Stimulated activated CD8-positive, alpha-beta memory T cell treated with anti-CD3 and anti-CD28 coated beads, Interleukin-2, amount 100 ng/mL, for 1 hour (primary cell): ENCODE measurements at places on chromosomes 1 and 21.

GRCh38 chr1:40315795-40316594, 1.1 kb downstream of the COL9A2 start:
- DNase-seq, result no peak

GRCh38 chr1:8835941-8836643, 18.7 kb upstream of the RERE start:
- no peak for DNase-seq

GRCh38 chr1:152907686-152908601, at the start of gene IVL:
Gene IVL (plus strand): TSS chr1:152908546. CDS start chr1:152909798, 1,252 bp downstream.
- DNase-seq, result no peak

- DNase-seq, result no peak
Measured at GRCh38 chr1:99384021-99384420, 119.7 kb downstream of the PLPPR4 start.

DNA sequence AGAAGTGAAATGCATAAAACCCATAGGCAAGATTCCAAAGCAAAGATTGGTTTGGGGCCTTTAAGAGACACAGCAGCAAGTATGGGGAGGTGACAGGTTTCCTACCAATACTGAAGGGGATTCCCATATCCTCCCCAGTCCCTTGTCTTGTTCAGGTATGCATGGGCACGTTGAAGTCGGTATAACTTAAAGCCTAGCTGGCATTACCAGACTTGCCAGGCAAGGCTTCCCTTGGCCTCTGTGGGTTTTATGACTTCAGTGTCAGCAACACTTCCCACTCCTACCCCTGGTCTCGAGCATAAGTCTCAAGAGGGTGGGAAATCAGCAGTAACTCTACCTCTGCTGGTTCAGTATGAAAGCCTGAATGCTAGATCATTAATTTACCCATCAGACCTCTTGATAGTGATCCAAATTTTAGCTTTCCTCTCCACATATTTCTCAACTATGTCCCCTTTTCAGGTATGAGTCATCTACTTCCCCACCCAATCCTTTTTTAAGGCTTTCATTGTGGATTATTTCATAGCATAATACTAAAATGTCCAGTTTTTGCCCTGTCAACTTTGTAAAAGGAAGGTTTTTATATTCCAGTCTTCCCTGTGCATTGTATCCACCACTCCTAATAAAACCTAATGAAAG, 6.8 kb downstream of the CYP4X1 start:
- no peak for DNase-seq

GRCh38 chr1:43539726-43540434, 9.2 kb downstream of the PTPRF start:
- DNase-seq, result no peak

DNA sequence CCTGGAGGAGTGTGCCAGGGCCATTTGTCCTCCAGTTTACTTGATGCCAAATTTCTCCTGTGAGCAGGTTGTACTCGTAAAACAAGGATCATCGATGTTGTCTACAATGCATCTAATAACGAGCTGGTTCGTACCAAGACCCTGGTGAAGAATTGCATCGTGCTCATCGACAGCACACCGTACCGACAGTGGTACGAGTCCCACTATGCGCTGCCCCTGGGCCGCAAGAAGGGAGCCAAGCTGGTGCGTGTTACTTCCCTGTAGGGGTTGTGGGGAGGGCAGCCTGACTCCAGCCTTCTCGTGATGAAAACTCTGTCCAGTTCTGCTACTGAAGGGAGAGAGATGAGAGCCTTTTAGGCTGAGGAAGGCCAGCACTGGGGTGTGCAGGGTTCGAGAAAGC, 2.2 kb downstream of the RPS8 start:
- DNase-seq, result no peak

DNA sequence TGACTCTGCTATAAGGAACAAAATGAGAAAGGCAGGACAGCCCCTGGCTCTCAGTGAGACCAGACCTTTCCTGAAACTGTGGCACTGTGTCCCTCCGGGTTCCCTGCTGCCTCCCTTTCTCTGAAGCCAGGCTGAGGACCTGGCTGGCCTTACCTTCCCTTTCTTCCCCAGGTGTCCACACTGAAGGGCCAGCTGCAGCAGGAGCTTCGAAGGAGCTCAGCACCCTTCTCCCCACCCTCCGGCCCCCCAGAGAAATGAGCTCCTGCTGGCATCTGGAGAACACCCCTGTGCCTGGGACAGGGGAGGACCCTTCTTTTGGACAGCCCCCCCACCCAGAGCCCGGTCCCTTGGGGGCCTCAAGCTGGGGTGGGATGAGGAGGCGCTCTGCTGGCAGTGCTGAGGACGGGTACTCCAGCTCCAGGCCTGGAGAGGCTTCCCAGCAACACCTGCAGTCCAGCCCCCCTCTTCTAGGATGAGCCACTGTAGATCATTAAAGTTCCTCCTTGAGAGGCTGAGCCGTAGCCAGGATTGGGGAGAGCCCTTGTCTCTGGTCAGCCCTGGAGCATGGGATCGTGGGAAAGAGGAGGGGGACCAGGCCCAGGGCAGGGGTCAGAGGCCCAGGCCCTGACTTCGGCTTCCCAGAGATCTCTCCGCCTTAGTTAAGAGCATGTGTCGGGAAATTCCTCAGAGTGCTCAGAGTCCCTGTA, 8.1 kb downstream of the MFAP2 start:
- no peak for DNase-seq

DNA sequence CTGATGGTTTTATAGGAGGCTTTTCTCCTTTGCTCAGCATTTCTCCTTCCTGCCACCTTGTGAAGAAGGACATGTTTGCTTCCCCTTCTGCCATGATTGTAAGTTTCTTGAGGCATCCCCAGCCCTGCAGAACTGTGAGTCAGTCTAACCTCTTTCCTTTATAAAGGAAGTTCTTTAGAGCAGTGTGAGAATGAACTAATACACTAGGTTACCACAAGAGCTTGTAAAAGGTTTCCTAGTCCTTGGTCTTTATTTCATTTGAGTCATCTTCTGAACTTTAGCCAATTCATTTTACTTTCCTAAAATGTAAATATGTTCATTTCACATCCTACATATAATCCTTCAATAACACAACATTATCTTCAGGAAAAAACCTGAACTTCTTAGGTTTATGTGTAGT, 365.3 kb downstream of the HHIPL2 start:
- no peak for DNase-seq

- no peak for DNase-seq
Measured at GRCh38 chr1:245001252-245001651, 136.9 kb upstream of the HNRNPU start.

GRCh38 chr1:178565586-178565985, 52.7 kb downstream of the TEX35 start:
- no peak for DNase-seq

DNA sequence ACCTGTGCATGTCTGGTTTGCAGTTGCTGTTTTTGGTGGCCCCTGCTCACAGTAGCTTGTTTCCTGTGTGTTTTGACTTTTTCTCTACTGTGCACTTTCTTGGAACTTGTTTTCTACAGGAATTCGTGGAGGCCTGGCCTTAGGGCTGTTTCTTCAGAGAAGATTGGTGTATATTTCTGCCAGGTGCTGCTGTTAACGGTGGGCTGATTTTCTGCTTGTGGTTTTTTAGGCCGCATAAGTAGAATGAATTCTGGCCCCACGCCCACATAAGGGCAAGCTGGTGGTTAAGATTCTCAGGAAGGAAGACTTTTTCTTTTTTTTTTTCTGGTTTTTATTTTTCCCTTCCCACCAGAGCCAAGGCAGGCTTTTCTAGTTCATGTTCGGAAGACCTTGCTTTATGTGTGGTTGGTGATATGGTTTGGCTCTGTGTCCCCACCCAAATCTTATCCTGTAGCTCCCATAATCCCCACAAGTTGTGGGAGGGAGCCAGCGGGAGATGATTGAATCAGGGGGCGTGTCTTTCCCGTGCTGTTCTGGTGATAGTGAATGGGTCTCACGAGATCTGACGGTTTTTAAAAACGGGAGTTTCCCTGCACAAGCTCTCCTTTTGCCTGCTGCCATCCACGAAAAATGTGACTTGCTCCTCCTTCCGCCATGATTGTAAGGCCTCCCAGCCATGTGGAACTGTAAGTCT, 71.5 kb upstream of the DISP3 start:
- no peak for DNase-seq

- no peak for DNase-seq
Measured at GRCh38 chr1:174008269-174008668, 13.9 kb downstream of the RC3H1 start.

GRCh38 chr1:198271467-198271866, 114.7 kb downstream of the NEK7 start:
- DNase-seq, result no peak

GRCh38 chr1:36099681-36100341, 11.1 kb downstream of the ADPRS start:
- DNase-seq, result peak; percentile 51

- DNase-seq, result no peak
Measured at GRCh38 chr1:209387969-209388329, 195.6 kb upstream of the CAMK1G start.

DNA sequence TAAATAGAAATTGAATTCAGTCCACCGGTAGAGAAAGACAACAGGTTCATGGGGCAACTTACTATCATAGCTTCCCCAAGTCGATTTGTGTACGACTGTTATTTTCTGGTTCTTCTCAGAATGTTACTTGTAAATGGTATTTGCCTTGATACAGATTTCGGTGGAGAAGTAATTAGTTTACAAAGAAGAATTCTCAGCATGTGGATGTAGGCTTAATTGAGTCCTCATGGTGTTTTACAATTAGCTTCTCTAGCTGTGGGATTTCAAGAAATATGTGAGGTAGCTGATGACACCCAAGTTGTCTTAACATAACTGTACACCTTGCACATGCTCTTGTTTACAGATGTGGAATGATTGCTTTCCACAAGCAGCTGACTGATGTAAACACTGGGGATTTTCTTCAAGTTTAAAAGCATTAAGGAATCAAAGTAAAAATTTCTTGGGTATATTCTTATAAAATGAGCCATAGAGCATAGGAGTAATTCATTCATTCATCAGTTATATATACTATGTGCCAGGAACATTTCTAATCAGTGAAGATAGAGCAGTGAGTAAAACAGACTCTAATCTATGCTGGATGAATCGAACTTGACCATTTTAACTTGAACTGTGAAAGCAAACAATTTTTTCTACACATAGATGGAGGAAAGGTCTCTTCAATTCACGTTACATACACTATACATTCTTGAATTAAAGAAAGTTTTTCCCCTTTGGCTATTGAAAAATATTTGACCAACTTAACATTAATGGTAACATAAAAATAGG, 1.4 kb downstream of the MACO1 start:
- DNase-seq, result no peak

GRCh38 chr1:154759196-154759595, 110.9 kb downstream of the KCNN3 start:
- peak; percentile 25 for DNase-seq

GRCh38 chr1:240991230-240991629, 365.8 kb downstream of the RGS7 start:
- DNase-seq, result no peak

DNA sequence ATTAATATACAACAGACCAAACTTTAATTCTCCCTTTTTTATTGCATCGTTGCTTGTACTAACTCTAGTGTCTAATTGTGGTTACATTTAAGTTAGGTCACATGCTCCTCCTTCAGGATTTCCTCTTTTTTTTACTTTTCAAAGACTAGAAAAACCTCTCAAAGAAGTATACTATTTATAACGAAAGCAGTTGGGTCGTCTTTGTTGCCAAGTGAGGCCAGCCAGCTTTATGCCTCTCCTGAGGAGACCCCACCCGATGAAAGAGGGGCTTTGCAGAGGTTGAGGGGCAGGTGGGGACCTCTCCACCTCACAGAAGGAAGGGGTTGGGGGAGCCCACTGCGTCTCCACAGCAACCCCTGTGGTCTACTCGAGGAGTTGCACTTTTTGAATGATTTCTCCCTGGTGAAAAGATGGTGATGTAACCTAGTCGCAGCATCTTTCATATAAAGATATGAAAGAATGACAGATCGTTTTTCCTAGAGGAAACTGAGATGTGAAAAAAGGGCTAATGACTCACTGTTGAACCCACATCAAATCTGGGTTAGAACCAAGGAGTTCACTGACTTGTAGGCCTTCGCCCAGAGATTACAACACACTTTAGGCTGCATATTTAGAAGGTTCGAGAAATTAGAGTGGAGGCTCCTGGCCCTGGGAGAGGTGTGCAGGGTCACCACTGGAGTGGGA, 6.4 kb downstream of the TGFB2 start:
- no peak for DNase-seq

- no peak for DNase-seq
Measured at GRCh38 chr1:234958066-234958705, 170.5 kb downstream of the TOMM20 start.

- DNase-seq, result no peak
Measured at GRCh38 chr1:4380564-4381168, 273.7 kb upstream of the AJAP1 start.
